ENCODE measurements at places on chromosomes 6 and 20.

DNA sequence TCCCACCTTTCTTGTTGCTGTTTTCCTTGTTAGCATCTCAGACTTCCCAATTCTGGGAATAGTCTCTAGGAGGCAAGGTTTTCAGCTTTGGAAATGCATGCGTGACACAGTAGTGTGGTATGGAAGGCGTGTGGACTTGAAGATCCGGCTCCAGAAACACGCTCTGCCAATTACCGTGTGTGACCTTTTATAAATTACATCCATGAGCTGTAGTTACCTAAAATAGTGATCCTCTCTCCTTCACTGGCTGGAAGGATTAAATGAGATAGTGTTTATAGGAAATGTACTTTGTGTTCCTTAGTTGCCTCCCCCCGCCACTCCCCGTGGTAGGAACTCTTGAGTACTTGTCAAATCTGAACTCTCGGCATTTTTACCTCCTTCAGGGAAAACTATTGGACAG lies 13.0 kb downstream of the E2F3 start:
- no peak for DNase-seq

DNA sequence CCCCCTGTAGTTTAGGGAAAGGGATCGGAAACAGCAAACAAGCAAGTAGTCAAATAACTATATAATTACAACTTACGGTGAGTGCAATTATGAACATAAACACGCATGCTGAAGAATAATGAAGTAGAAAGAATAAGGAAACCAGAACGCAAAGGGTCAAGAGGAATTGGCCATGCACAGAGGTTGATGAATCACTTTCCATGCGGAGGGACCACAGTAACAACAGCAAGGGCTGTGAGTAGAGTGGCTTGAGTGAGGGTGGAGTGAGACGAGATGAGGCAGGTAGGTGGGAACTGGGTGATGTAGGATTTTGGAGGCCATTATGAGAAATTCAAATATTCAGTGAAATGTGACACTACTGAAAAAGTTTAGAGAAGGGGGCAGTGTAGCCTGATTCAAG lies 112.2 kb upstream of the LAMP5 start:
- no peak for DNase-seq

DNA sequence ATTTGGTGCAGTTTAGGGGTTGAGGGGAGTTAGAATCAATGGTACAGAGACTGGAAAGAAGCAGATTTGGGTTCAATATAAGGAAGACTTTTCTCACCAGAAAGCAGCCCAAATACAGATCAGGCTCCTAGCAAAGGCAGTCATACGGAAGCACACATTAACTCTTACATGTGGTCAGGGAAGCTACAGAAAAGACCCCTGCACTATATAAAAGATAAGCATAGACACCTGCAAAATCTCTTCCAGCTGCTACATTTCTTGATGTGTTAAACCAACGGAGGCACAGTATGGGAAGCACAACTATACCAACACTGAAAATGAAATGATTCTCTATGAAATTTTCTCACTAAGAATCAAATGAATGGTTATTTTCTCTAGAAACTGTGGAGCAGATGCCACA lies 150.8 kb downstream of the GMDS start:
- DNase-seq, result no peak

DNA sequence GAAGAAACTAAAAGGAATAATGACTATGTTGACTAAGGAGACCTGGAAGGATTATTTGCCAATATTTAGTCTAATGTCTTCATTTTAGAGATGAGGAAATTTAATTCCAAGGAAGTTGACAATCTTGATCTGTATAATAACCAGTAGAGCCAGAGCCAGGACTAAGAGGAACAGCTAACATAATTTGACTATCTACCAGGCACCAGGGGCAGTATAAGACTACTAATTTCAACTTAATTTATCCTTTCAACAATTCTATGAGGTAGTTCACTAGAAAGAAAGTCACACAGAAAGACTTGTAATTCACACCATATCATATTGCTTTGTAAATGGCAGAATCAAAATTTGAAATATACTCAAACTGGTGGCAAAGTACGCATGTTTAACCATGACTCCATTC lies 273.0 kb upstream of the STXBP5 start:
- DNase-seq, result no peak

DNA sequence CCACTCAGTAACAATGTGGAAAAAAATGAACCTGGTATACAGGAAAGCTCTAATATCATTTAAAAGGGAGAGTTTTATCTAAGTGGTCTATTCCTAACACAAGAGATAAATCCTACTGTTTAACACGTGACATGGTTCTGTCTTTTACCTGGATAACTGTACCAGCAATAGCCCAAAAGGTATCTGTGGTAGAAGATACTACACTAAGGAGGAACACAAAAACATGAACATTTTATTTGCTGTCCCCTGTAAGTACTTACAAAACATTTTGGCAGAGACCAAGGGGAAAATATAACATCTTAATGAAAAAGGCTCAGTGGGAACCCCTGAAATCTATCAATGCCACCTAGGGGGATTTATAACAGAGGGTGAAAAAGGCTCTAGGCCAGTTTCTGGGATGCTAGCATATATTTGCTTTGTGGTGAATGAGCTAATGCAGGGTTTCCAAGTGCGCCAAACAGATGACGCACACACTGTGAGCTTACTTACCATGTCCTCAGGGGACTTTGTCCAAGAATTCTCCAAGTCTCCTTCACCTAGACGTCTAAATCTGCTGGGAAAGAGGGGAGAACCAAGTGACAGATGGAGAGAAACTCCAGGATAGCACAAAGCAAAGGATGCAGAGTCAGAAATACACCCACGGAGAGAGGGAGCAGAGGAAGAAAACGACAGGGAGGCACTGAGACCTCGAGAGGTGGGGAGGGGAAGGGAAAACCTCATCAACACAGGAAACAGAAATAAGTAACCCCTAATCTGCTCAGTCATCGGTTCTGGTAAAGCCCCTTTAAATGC lies 147.9 kb upstream of the PRND start:
- DNase-seq, result no peak

GRCh38 chr6:47473791-47474346 lies 3.7 kb upstream of the CD2AP start:
- DNase-seq, result no peak

- DNase-seq, result no peak
Measured at GRCh38 chr6:157364705-157365104, 16.3 kb upstream of the ZDHHC14 start.

Data from NCI-H1092 (cell line).